Posterior vena cava (tissue), 2 donors: ENCODE measurements at places on chromosomes 6 and 20.

- DNase-seq, result no peak
Observed at GRCh38 chr6:168541307-168541706, 100.3 kb downstream of the SMOC2 start.

- DNase-seq, result no peak
Observed at GRCh38 chr6:116571683-116572000, 338 bp downstream of the RWDD1 start.

GRCh38 chr6:1007159-1007558, 304.7 kb upstream of the FOXQ1 start:
- DNase-seq, result no peak

- DNase-seq, result no peak
Observed at GRCh38 chr6:38153076-38153797, 333.7 kb downstream of the ZFAND3 start.

DNA sequence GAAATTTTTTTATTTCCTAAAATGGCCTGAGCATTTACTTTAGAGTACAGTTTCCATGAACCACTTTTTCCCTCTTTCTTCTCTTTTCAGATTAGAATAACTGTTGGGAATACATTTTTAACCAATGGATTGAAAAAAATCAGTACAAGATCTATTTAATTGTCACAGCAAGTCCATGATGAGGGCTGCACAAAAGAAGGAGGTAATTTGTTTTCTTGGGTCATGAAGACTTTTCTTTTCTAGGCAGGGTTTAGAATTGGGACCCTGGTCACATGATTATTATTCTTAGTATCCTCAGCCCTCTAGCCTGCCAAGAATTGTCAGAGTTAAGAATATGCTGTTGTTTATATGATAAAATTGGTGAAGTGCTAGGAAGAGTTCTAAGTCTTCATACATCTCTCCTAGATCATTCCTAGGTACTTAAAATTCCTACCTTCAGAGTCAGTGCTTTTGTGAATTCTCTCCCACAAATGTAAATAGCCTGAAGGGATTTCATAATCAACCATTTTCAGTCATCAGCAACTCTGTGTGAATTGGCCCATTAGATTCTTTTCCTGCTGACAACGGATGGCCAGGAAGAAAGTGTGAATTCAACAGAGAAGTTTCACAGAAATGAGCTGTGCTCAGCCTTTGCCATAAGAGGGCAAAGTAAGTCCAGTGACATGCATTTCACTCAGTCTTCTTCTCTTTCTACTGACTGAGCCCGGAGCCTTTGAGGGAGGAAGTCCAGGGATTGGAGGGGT, 32.4 kb upstream of the TPBG start:
- no peak for DNase-seq

- DNase-seq, result no peak
Observed at GRCh38 chr20:22575087-22575721, 9.2 kb downstream of the FOXA2 start.

- no peak for DNase-seq
Observed at GRCh38 chr6:42224222-42225028, 6.8 kb upstream of the MRPS10 start.

- no peak for DNase-seq
Observed at GRCh38 chr20:8215361-8215781, 83.3 kb downstream of the PLCB1 start.

DNA sequence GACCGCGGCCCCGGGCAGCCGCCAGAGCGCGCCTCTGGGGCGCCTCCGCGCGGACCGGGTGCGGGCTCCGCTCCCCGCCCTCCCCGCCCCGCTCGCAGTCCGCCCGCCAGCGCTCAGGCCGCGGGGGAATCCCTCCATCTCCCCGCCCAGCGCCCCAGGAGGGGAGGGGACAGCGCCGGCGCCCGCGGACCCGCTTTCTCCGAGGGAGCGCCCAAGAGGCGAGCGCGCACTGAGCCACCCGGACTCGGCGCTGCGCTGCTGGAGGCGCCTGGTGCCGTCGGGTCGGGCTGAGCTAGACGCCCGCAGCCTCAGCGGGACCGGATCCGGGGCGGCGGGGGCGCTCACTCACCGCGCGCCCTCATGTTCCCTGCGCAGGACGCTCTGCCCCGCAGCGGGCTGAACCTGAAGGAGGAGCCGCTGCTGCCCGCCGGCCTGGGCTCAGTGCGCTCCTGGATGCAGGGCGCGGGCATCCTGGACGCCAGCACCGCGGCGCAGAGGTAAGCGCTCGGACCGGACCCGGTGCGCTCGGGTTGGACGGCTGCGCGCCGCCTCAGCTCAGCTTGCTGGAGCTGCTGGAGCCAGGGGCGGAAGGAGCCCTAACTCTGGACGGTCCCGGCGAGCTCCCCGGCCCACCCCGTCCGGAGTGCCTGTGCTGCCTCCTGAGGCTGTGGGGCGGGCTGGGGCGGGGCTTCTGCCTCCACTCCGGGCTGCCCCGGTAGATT, 867 bp downstream of the EBF4 start:
- DNase-seq, result no peak

DNA sequence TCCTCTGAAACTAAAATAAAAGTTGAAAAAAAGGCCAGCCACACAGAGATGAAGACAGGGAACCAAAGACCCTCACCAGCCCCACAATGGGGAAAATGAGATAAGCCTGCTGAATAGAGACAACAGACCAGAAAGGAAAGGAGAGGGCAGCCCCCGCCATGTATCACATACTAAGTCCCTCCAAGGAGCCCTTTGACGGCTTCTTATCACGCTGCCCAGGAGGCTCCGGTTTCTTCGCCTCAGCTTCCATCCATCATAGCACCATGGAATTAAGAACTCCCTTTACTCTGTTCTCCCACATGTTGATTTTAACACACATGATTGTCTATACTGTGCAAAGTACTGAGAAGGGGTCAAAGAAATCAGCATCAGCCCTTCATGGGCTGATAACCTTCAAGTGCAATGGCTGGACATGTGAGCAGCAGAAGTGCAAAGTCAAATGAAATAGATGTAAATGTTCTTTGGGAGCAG, 54.9 kb downstream of the MAP3K5 start:
- no peak for DNase-seq

DNA sequence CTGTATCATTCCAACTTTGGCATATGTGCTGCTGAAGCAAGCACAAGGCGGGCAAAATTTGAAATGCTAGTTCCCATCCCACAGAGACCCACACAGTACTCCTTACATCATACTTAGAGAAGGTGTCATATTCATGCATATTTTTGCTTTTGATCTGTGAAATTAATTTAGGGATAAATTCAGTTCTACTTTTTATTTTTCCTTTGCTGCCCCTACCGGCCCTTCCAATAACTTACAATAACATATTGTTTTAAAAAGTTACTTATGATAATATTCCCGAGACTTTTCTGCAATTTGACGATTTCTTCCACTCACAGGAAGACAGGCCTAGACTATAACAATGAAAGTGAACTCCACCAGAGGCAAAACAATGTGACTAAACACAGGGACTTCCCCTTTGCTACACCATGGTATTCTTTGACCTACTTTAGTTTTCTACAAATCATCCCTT, 35.0 kb downstream of the SESN1 start:
- DNase-seq, result no peak

DNA sequence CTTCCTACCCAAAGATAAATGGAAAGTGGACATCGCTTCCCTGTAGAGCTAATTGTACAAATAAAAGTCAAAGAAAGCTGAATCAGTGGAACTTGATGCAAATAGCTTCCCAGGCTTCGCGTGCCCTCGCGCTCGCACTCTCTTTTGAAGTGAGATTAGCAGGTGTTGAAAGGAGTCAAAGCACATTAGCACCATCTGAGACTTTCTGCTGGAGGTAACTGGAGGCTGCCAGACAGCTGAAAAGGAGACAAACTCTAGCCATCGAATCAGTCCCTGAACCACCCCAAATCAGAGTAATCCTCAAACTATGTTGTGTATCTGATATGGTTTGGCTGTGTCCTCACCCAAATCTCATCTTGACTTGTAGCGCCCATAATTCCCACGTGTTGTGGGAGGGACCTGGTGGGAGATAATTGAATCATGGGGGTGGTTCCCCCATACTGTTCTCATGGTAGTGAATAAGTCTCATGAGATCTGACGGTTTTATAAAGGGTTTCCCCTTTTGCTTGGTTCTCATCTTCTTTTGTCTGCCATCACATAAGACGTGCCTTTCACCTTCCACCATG, 23.7 kb downstream of the SULF2 start:
- DNase-seq, result no peak

DNA sequence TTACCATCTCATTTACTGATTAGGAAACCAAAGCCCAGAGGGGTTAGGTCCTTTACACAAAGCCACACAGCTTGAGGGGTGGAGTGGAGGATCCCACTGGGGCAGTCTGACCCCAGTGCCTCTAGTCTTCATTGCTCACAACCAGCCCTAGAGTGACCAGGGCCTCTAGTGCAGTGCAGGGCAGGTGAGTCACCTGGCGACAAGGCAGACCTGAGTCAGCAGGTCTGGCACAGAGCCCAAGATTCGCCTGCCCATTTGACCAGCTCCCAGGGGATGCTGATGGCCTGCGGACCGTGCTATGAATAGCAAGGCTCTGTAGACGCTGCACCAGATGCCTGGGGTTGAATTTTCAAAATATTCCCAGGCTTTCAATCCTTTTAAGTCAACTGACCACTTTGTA, 29.9 kb downstream of the CDH26 start:
- no peak for DNase-seq

DNA sequence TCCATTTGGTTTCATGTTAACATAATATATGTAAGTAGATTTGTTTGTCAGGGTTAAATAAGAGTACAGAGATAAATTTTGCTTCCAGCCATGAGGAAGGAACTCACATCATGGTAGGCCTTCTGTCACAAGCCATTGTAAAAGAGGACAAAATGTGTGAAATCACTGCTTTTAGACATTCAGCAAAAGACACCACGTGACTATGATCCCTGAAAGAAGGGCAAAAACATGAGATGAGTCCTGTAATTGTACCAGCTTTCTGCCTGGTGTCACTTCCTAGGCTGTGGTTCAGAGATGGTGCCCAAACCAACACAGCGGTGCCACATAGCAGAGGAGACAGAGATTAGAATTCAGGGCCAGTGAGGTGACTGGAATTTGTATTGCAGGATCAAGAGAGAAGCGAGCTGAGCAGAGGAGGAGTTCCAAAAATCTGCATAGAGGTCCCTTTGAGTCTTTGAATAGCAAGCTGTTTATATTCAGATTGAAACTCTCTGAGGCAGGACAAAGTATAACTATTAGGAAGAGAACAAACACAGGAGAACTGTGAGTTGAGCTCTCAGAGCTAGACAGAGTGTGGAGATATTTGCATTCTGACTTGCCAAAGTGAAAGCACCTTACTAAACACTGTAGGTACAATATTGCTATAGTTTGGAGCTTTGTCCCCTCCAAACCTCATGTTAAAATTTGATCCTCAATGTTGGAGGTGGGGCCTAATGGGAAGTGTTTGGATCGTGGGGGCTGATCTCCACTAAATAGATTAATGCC, 52.6 kb upstream of the PDE7B start:
- DNase-seq, result no peak

DNA sequence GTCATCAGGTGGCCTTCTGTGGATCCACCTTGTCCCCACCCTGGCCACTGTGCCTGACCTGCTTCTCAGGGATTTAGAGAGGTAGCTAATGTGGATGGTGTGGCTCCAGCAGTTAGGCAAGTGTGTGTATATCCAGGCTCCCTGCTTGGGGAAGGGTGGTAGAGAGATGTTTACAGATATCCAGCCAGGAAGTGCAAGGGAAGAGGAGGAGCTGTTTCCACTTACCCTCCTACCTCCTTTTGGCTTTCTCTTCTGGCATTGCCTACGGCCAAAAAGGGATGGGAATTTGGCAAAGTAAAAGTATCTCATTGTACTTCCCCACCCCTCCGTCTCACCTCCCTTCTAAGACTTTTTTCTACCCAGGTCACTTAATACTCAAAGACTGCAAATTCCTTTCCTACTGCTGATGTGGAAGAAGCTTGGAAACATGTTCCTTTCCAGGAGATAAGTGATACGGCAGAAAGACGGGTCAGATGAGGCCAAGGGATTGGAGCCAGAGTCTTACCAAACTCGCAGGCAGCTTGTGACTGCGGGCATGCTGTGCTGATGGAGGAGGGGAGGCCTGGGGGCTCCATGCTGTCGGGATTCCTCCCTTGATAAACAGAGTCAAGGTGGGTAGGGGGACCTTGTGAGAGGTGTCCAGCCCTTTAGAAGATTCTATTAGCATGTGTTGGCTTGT, 253.4 kb downstream of the PRL start:
- no peak for DNase-seq

- DNase-seq, result no peak
Observed at GRCh38 chr6:16450285-16450684, 211.9 kb downstream of the GMPR start.

GRCh38 chr6:130853555-130854183, 26.5 kb downstream of the SMLR1 start:
- no peak for DNase-seq

GRCh38 chr20:43446361-43446879, 11.3 kb upstream of the SRSF6 start:
- no peak for DNase-seq

GRCh38 chr20:3681931-3682781, at the start of gene ADAM33:
Gene ADAM33 (minus strand): TSS chr20:3682010. CDS start chr20:3682004, 6 bp downstream.
- no peak for DNase-seq

DNA sequence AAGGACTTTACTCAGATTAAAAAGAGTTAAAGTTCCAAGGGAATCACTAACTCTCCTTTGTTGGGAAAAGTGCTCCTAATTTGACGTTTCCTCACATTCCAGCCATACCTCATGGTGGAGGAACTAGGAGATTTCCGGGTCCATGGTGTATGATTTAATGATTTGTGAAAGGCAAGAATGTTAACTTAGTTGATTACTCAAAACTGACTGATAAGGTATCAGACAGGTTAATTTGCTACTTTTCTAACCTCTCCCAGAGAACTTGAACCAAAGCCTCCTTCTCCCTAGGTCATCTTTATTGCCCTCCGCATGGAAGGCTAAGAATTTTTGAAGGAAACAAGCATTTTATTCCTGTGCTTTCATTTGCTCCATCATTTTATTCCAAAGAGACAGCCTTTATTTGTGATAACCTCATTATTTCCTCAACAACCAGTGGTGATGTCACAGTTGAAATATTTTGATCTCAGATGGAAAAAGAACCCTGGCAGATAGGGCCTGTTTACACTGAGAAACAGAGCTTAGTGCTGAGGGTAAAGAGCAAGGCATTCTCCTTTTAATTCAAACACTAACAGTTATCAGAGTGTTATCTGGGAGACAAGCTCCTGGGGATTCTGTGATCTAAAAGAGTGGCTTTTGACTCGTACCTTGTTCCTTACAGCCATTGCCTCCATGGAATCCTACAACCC, 57.4 kb upstream of the BMP2 start:
- DNase-seq, result no peak

GRCh38 chr20:24943731-24944130, 5.3 kb upstream of the CST7 start:
- DNase-seq, result peak; percentile 11

DNA sequence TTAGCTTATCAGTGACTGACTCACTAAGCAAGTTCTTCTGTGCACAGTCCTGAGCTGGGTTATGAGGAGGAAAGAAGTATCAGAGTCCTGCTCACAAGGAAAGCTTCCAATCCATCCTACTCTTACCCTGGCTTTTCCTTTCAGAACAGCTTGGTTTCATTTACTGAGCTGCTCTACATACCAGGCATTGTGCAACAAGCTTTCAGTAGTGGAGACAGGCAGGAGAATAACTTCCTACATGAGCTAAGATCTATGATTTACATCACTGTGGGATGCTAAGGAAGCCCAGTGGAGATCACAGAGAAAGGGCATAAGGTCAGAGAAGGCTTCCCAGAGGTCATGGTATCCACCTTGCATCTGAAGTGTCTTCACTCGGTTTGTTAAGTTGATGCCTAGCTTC, 144.5 kb downstream of the MAP3K7 start:
- no peak for DNase-seq

- DNase-seq, result no peak
Observed at GRCh38 chr6:55892749-55893357, 17.5 kb upstream of the BMP5 start.
